Activated T-helper 1 cell treated with anti-CD3 and anti-CD28 coated beads, Interleukin-2, amount 50 U/mL, for 16 hours (primary cell): ENCODE measurements at places on chromosomes 3 and 15.

GRCh38 chr3:142602619-142603385 is 6.6 kb downstream of the PLS1 start:
- no peak for DNase-seq

GRCh38 chr3:23735535-23736326 is 70.0 kb upstream of the UBE2E1 start:
- DNase-seq: no peak

DNA sequence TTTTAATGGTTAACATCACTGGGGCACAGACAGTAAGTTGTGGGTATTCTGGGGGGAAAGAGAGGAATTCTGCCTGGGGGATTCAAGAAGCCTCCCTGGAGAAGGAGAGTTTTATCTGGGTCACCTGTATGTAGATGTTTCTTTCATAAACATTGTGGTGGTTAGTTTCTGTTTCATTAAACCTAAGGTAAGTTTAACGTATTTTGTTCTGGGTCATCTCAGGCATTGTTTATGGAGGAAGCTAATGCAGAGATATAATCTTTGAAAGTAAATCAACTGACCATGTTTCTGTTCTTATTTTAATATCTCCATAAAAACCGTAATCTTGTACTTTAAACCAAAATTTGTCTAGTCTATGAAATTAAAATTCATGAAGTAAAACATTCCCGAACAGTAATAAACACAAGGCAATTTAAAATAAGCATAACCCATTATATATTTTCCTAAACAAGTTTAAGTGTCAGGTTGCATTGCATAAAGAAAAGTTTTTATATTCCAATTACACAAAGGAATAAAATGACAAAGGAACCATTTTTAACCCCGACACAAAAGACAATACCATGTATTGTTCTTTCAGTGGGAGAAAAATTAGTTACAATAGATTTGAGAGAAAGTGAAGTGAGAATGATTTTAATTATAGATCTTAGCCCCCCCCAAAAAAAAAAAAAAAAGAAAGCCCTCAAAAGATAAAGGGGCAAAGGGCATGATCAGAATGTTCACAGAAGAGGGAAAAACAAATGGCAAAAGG is 274.6 kb upstream of the TBL1XR1 start:
- no peak for DNase-seq

DNA sequence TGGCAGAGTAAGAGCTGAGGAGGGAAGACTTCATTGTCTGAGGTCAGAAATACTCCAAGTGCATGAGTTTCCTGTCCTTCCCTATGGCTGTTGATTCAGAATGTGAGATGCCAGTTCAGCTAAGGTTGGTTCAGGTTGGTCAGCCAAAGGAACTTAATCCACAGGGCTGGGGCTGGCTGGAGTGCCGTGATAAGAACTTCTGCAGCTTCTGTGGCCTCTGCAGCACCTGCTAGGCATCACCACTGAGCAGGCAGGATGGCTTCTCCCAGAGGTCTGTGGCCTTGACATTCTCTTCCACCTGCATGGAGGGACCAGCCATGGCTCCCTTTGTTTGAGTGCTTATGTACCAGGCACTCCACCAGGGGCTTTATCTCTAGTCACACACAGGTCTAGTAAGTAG is 109.5 kb upstream of the PLXNA1 start:
- DNase-seq: no peak

- DNase-seq: no peak
These were observed 489.9 kb downstream of the MECOM start for GRCh38 chr3:169173636-169174035.

DNA sequence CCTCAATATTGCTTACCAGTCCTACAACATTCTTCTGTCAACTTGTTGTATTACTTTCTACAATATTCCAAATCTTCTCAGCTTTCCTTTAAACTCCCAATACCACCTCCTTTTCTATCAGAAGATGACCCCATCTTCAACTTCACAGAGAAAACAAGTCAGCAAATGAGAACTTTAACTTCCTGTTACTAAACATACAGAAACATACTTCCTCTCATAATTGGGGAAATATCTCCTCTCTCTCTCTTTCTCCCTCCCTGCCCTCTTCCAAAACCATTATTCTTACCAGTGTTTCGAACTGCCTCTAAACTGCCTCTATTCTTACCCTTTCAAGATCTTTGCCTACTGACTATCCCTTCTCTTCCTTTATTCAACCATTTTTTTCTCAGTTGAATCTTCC is 1.8 kb upstream of the SNAP23 start:
- DNase-seq: no peak

DNA sequence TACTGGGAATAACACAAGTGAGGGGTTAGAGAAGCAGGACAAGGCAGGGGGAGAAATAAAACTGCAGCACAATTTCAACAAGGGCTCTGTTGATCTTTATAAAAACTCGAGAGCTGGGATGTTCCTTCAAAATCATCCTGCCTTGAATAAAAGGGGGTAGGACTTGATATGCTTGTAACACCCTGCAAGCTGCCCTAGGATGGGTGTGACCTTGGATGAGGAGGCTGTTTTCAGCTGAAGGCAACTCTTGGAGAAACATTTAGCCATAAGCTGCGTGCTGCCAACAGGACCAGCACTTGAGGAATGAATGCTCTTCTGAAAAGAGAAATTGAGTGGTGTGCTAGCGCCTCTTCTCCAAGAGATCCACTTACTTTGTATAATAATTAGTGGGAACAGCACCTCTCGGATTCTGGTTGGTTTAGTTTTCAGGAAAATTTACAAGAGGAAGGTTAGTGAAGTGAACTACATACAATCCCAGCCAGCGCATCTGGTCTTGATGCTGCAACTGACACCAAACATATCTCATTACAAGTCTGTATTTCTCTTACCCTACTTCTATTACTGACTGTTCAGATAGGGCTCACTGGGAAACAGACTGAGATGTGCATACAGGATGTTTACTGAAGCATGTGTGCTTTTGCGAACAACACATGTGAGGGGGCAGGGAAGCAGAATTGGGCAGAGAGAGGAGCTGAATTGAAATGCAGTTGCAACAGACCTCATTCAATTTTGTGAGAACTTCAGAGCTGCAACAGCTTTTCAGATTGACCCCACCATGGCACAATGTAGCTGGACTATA is 643.0 kb upstream of the GOLIM4 start:
- DNase-seq: no peak

DNA sequence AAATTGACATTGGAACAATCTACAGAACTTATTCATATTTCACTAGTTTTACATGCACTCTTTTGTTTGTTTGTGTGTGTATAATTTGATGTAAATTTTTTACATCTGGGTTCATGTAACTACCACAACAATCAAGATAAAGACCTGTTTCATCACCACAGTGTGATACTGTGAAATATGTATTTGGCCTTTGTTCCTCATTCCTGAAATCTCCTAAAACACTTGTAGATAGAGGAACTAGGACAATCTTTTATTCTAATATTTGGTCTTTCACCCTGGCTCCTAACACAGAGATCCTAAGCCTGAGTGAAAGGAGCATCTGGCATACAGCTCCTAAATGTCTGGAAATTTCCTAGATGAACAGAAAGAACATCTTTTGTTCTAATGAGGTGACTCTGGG is 155.0 kb upstream of the GPR149 start:
- DNase-seq: no peak

DNA sequence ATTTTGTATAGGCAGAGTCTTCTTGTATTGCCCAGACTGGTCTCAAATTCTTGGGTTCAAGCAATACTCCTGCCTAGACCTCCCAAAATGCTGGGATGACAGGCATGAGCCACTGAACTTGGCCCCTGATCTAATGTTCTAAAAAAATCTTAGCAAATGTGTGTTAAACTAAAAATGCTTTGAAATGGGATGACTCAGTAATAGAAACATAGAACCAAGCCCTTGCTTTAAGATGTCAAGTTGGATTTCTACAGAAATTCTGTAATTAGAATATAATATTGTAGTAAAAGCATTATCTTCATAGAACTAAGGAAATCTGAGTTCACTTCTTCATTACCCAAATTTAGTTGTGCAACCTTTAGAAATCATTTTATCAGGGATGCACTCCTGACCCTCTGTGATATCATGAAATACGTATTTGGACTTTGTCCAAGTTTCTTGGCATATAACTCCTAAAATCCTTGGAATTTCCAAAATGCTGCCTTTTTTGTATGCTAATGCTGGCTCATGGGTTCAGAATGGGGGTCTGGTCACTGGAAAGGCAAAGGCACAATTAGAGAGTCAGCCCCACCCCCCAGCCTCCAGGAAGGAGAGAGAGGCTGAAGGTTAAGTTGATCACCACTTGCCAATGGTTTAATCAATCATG is 217.3 kb downstream of the TP63 start:
- no peak for DNase-seq

GRCh38 chr3:27317096-27317495 is 52.1 kb downstream of the NEK10 start:
- DNase-seq: no peak

DNA sequence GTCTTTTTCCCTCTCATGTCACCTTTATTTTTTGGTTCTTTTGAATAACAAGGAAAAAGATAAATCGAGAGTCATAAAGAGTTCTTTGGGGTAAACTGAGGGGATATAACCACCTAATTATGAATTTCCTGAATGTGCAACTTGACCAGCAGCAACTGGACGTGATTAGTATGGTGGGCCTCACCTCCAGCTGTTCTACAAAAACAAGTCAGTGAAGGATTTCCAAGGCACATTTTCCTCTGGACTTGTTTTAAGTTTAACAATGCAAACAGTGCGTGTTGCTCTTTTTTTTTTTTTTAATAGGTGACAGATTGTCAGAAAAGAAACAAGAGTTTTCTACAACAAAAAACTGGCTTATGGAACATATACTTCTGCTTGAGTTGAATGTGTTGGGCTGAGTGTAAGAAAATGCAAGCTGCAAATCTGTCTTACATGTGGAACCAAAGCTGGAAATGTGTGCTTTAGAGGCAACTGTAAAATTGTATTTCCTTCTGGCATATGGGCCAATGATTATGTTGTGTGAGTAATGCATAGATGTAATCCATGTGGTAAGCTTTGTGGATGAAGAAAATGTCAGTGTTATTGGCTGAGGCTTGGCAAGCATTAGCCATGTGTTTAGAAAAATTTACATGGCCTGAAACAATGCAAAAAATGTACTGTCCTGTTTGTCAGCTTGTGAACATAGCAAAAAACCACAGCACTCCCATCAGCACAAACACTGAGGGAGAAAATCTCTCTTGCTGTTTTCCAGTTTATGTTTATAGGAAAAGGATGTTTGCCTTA is 44.5 kb upstream of the FNDC3B start:
- DNase-seq: no peak

DNA sequence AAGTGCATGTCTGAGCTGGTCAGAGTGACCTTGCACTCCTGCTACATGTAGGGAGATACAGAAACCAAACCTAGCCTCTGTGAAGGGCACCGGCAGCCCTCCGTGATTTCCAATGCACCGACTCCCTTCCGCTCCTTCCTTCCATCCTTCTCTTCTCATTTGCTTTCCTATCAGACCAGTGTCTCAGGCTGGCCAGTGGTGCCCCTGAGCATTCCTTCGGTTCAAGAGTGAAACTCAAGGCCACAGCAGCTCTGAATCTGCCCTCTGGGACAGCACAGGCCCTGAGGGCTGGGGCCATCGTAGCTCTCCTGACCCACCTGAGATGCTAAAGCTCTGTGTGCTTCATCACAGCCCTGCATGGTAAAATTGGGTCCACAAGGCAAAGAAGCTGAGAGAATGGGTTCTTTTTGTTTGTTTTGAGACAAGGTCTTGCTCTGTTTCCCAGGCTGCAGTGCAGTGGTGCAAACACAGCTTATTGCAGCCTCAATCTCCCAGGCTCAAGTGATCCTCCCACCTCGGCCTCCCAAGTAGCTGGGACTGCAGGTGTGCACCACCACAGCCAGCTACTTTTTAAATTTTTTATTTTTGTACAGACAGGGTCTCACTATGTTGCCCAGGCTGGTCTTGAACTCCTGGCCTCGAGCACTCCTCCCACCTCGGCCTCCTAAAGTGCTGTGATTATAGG is 2.3 kb upstream of the BMF start:
- no peak for DNase-seq

DNA sequence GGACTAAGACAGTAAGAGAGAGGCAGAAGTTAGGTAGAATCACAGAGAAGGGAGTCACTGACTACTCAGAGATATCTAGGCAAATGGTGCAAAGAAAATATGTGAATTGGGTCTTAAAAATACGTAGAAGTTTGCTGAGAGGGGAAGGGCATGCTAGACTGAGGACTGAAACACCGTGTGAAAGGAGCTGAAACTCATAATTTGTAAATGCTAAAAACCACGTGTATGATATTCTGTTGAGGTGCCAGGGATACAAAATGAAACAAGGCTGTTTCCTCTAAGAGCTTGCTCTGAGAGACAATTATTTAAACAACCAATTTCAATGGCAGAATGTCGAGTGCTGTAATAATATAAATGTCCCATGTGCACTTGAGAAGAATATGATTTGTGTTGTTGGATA is 47.2 kb downstream of the NCK1 start:
- no peak for DNase-seq

DNA sequence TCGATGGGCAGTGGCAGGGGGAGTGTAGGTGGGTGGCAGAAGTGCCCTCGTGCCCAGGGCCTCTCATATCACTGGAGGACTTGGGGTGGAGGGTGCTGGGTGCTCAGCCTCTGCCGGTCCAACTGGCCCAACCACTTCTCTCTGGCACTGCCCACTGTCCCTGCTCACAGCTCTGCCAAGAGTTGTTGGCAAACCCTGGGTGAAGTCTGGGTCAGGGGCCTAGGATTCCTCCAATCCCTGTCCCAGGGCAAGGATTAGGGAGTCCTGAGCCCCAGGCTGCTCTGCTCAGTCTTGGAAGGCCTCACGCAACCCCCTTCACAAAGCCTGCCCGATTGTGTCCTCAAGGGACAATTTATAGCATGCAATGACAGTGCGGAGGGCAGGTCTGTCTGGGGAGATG is 5.2 kb upstream of the PRKCD start:
- no peak for DNase-seq

DNA sequence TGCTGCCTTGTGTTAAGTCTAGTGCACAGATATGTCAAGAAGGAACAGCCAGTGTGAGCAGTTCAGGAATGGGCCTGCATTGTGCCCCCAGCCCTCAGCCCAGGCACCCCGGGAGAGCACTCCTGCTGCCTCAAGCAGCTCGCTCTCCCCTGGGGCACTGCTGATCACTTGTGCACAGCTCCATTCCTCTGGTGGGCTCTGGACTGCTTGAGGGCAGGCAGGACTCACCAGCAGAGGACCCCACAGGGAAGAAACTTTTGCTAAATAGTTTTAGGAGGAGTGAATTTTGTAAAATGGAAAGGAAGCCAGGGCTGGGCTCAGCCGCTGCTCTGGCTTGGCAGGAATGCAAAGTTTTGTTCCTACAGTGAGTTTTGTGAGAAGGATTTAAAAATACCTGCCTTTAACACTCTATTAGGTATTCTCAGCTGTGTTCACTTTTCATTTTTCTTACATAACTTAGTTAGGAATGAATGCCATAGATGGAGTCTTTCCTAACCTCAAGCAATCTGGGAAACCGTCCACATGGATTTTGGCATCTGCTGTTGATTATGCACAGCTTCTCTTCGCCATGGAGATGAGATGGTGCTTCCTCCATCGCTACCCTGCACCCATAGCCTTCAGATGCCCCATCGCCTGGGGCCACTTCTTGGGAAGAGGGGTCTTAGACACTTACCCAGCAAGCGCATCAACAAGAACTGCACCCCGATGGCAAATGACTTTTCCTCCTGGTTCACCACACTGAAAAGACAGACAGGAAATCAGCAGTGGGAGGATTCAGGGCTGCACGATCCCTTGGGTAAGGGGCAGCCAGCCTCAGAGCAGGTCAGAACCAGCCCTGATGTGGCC is 42.3 kb upstream of the RAB6B start:
- no peak for DNase-seq
